B cell (primary cell): ENCODE measurements at places on chromosomes 12 and 14. TPM values are rescaled to one million over a fixed set of nuclear protein-coding genes. Genes with fewer than 3 reads are reported as not detected.

Gene CCDC88C
- total RNA-seq, result 181 and 197 TPM in 2 replicates

Gene PZP
- not detected in 2 replicates for total RNA-seq

Gene ALDH1L2
- total RNA-seq, result 0.32 and 0.46 TPM in 2 replicates

Gene MEG3
- total RNA-seq, result not detected in 2 replicates

Gene APOF
- total RNA-seq, result not detected in 2 replicates

Gene SELPLG
- 6.1 and 6.2 TPM in 2 replicates for total RNA-seq

Gene TUBA1C
- 34.9 and 35.2 TPM in 2 replicates for total RNA-seq

Gene KRT71
- total RNA-seq, result not detected in 2 replicates

Gene GPR132
- 54.5 and 63.2 TPM in 2 replicates for total RNA-seq

Gene CD69
- total RNA-seq, result 44.8 and 45.1 TPM in 2 replicates

Gene DNAH10
- 0.66 and 0.99 TPM in 2 replicates for total RNA-seq

Gene PARPBP
- 5.2 and 6.6 TPM in 2 replicates for total RNA-seq

Gene GNS
- 26.7 and 31.7 TPM in 2 replicates for total RNA-seq
